Psoas muscle (tissue), 8 donors: ENCODE measurements at places on chromosomes 1 and 21. TPM values are rescaled to one million over a fixed set of nuclear protein-coding genes. Genes with fewer than 3 reads are reported as not detected.

GRCh38 chr1:245108909-245109308 lies 45.9 kb upstream of the KIF26B start:
- DNase-seq = no peak

- no peak for DNase-seq
Measured at GRCh38 chr1:224253721-224254120, 70.7 kb downstream of the DEGS1 start.

DNA sequence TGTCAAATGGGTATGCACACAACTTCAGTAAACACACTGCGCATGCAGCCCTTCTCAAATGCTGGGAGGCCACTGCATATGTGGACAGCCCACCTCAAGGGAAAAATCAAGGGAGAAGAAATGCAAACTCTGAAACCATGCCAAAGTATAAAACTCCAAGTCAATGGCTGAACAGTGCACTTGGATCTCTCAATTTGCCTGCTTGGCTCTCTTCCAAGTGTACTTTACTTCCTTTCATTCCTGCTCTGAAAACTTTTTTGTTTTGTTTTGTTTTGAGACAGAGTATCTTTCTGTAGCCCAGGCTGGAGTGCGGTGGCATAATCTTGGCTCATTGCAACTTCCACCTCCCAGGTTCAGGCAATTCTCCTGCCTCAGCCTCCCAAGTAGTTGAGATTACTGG lies 18.8 kb upstream of the COP1 start:
- no peak for DNase-seq

SDCCAG8 gene
- 17.4 TPM for polyA plus RNA-seq

FAM131C gene
- 0.06 TPM for polyA plus RNA-seq

DNA sequence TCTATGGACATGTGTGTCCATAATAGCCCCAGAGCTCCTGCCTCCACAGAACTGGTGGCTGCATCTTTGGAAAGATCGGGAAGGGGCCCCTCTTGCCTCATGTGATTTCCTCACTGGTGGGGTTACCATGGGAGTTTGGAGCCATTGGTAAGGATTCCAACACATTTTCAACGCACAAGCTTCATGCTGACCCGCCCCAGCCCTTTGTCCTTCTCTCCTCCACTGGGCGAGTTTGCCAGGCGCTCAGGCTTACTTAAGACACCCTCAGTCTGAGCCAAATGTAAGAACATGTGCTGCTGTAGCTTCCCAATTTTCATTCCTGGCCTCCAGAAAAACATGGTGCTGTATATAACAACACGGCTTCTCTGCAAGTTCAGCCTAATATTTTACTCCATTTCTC lies 72.4 kb downstream of the ATP5PO start:
- peak; percentile 41 for DNase-seq

GRCh38 chr1:201305815-201306214 lies 22.5 kb downstream of the PKP1 start:
- DNase-seq = no peak

DNA sequence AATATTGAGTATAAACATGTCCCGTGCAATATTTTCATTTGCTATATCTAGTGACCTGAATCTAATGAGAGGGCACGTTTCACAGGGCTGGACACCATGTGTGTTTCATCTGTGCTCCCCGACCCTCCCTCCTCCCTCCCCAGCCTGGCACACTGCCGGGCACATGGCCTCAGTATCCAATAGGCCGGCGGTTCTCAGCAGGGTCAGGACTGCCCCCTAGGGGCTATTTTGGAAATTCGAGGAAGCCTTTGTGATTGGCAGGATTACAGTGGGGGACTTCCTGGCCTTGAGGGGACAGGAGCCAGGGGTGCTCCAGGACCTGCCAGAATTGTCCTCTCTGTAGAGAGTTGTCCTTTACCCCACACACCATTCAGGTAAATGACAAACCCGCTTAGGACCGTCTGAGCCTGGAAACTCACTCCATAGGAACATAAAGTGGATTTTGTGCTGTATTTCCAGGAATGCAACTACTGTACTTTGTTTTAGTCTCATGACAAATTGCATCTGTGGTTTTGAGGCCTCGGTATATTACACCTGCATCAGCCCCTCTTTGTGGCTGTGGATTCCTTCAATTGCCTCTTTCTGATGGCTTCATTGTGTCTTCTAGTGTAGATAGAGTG lies 109.5 kb upstream of the SIM2 start:
- DNase-seq = peak; percentile 45

DNA sequence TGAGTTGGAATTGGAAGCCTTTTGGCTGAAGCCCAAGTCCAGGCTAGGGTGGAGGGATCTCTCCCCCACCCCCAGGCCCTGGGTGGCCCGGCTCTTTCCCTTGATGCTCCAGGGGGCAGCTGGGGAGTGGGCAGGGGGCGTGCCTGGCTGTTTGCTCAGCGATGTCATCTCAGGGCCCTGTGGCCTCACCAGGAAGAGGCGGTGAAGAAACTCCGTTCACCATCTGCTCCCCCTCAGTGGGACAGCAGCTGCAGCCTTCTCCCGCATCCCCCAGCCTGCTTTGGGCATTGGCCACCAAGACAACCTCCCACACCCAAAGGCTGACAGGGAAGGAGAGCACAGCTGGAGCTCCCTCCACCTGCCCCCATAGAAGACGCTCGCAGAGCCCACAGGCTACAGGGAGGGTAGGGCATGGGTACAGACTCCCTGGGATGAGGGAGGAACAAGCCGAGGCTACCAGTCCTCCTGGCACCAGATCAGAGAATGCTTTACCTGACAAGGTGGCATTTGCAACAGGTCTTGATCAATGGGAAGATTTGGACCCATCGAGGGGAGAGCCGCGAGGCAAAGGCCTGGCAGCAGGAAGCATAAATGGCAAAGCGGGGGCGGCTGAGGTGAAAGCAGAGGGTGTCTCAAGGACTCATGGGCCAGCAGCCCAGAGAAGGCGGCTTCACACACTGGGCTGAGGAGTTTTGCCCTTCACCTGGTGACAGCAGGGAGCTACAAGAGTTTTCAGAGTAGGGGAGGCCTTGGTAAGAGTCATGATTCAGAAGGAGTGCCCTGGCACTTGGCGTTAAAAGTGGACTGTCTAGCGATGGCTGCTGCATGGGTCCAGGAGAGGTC lies 6.5 kb upstream of the GUCA2A start:
- DNase-seq = no peak

DNA sequence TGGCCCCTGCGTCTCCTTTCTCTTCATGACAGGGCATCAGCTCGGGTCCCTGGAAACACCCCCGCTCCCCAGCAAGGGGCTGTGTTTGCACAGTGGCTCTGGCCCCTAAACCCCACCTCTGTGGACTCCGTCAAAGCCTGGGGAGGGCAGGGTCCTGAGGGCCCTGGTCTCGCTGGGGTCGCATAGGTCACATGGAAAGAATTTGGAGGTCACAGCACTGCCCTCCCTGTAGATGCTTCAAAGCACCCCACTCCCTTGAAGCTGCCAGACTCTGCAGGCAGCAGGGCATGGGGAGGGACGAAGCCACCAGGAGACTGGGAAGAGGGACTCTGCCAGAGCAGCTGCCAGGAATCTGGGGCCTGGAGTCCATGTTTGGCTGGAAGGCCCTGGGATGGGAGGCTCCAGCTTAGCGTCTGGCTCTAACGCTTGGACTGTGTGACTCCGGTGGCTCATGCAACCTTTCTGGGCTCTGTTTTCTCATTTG lies 36.6 kb upstream of the ECE1 start:
- peak; percentile 73 for DNase-seq

- DNase-seq = peak; percentile 50
Measured at GRCh38 chr1:2354511-2355372, 36.6 kb downstream of the MORN1 start.
